ENCODE measurements at places on chromosomes 6 and 20.
A peak's percentile ranks its signal among the peaks of the same experiment; 100 is the strongest.

DNA sequence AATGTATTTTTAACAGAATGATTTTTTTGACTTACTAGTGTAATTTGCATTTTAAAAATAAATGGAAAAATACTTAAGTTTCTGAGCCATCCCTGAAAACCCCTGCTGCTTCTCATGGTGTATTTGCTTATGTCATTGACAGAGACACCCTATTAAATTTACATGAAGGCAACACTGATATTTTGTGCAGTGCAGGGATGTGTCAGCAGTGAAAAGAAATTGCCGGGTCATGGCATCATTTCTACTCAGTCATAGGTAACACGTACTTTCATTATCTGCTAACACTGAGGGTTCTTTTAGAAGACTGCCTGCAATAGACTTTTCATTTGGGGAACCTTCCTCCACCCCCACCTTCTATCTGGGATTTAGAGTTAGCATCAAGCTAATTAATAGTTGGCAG lies 136.7 kb upstream of the RNF217 start:
- no peak for DNase-seq

- DNase-seq = no peak
Observed at GRCh38 chr20:8078528-8078914, 53.5 kb upstream of the PLCB1 start.

- peak; percentile 46 for DNase-seq
Observed at GRCh38 chr6:133973109-133973971, 20.3 kb downstream of the TBPL1 start.

DNA sequence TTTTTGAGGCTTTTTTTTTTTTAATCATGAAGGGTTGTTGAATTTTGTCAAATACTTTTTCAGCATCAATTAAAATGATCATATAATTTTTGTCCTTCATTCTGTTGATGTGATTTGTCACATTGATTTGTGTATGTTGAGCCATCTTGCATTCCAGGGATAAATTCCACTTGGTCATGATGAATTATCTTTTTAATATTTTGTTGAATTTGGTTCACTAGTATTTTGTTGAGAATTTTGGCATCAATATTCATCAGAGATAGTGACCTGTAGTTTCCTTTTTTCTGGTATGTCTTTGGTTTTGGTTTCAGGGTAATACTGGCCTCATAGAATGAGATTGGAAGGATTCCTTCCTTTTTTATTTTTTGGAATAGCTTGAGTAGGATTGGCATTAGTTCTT lies 221.9 kb upstream of the ZNF217 start:
- no peak for DNase-seq

GRCh38 chr6:18099511-18099910 lies 23.0 kb downstream of the NHLRC1 start:
- DNase-seq = no peak

DNA sequence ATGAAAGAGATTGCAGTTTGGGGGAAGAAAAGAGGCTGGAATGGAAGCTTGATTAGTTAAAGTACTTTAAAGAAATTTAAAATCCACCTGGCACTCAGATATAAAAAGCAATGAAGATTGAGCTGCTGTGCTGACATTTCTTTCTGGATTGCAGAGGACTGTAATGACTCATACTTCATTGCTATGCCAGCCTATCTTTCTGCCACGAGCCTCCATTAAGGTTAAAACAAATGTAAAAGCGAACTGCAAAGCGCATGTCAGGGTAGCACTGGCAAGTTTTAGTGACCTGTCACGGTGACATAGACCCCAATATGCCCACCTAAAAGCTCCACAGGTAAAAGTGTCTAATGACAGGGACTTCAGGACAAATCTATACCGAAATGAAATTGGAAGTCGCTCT lies 449.6 kb downstream of the C6orf118 start:
- DNase-seq = no peak

- DNase-seq = peak; percentile 5
Observed at GRCh38 chr20:32894026-32894483, 35.3 kb downstream of the EFCAB8 start.

DNA sequence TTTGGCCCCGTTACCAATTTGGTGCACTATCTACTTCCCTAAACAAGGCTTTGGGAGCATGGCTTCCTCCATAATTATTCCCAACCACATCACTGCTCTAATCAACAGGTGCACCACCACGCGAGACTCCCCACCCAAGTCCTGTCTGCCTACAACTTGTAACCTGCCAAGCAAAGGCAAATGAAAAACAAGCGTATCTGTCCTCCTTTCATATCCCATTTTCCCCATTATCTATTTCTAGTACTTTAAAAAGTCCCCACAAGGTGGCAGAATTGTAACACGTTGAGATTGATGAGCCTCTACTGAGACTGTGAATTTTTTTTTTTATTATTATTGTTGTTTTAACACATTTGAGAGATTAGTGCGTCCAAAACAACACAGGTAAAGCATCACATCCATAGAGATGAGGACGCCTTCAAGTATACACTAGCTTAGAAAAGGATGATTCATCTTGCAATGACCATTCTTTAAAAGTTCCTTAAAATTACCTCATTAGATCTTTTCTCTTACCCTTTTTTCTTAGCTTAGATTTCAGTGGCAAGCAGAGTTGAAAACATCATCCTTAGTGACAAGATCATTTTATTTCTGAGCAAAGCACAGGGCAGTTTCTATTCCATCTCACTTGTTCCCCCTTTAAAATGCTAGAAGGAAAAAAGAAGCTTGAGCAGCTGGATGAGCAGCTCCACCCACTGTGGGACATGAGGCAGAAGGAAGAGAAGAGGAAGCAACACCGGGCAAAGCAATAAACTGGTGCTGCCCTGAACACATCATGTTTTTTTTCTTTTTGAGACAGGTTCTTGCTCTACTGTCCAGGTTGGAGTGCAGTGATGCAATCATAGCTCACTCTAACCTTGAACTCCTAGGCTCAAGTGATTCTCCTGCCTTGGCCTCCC lies 210.8 kb downstream of the ARHGAP18 start:
- DNase-seq = peak; percentile 62

GRCh38 chr6:40932953-40933352 lies 106.1 kb downstream of the UNC5CL start:
- no peak for DNase-seq

DNA sequence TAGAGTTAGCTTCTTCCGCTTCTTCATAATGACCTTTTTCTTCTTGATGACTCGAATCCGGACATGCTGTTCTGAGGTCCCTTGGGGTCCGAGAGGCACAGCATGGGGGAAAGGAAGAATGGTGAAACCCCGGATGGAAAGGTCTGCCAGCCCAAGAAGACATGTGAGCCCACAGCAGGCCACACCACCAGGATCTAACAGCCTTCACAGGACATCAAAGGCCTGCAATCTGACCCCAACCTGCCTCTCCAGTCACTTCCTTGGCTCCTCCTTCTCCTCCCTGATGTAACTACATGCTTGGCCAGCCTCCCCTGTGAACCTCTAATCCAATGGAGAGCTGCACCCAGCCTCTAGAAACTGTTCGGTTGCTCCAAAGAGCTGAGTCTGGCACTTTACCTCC lies 1.6 kb downstream of the CPXM1 start:
- DNase-seq = no peak

GRCh38 chr20:21104921-21105320 lies 1.2 kb downstream of the LINC00237 start:
- no peak for DNase-seq

DNA sequence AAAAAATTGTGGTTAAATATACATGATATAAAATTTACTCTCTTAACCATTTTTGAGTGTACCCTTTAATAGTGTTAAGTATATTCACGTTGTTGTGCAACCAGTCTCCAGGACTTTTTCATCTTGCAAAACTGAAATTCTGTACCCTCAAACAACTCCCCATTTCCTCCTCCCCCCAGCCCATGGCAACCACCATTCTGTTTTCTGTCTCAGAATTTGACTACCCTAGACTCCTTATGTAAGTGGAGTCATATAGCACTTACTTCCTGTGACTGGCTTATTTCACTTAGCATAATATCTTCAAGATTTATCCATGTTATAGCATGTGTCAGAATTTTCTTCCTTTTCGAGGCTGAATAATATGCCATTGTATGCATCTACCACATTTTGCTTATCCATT lies 5.1 kb downstream of the VPS16 start:
- DNase-seq = no peak
